ENCODE measurements at places on chromosomes 12 and 14.

- DNase-seq: no peak
Observed at GRCh38 chr12:69894800-69895383, 69.9 kb downstream of the MYRFL start.

DNA sequence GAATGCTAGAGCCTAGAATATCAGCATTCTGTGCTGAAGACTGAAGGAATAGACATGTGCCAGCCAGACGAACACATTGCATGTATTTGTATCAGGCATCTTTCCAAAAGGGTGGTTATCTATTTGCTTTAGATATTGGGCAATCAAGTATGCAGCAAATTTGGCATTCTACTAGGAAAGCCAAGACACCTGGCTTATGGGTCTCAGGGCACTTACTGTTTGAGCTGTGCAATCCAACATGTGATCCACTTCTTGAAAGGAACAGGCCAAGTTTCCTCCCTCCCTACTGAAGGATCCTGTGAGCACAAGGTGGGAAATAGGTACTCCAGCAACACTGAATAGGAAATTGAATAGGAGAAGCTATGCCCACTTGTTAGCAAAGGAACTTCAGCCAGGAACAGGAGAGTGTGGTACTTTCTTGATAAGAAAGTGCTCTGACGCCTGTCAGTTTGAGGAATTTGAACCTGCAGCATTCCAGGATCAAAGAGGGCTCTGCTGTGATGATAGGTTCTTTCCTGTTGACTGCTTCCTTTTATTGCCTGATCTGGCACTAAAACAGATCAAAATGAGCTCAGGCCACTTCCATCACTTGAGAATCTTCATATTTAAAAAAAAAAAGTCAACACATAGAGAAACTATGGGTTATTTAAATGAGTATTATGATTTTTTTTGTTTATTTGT is 20.6 kb downstream of the OR6S1 start:
- no peak for DNase-seq

DNA sequence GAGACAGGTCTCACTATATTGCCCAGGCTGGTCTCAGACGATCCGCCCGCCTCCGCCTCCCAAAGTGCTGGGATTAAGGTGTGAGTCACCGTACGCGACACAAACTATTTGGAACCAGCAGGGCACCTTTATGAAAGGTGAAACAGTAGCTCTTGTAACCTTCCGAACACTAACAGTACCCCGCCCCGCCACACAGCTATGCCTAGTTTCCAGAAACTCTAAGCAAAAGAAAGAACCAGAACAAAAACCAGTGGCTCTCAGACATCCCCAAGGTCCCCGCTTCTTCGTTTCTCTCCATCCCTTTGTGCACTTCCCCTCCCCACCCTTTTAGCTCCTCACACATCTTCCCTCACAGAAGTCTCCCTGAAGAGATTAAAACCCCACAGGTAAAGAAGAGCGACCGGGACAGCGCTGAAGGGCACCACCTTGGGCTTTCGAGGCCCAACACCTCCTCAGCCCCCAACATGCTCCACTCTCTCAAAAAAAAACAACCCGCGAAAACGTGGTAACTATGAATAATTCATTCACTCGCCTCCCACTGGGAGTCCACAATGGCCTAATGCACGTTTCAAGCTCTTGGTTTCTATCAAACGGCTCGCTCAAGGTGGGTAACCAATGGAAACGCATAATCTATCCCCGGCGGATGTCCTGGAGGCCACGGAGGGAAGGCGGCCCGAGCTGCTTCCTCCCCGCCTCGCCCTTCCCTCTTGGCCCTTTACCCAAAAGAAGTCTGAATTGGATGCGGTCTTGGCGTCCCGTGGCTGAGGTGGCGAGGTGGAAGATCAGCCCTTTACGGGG is 877 bp downstream of the BAG5 start:
- DNase-seq: no peak

GRCh38 chr14:102875652-102876051 is 46.8 kb upstream of the AMN start:
- DNase-seq: no peak

- peak; percentile 4 for DNase-seq
Observed at GRCh38 chr14:96852823-96853422, 55.7 kb downstream of the VRK1 start.

- no peak for DNase-seq
Observed at GRCh38 chr12:28781671-28782652, 367.1 kb upstream of the FAR2 start.

DNA sequence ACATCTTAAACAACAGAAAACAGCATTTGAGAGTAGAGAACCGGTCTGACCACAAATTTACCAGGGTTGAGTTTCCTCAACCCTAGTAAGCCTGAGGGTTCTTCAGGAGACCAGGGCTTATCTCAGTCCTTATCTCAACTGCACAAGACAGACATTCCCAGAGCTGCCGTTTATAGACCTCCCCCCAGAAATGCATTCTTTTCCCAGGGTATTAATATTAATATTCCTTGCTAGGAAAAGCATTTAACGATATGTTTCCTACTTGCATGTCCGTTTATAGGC is 12.3 kb downstream of the TMEM117 start:
- no peak for DNase-seq

DNA sequence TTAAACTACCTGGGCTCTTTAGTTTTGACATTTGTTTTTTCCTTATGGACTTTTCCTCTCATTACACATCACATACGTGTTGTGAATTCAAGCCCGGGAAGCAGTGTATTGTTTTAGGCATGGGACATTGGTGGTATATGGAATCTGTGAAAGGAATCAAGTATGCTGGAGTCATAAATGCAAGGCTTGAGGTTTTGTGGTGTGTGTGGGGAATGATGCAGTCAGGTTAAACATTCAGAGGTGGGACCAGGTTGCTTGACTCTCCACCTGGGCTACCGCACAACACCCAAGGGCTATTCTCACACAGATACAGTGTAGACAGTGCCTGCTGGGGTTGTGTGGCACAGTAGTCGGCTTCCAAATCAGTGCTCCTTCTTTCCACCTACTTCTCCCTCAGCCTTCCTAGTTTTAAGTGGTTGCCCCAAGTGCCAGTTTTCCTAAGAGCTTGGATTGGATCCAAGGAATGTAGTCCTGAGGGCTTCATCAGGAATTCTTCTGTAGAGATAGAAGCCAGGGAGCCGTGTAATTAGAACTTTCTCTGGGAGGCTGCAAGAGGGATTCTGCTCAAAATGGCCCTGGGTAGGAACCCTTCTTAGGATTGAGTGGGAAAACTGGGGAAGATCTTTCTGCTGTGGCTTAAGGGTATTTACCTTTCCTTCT is 243.7 kb downstream of the C12orf75 start:
- DNase-seq: no peak

DNA sequence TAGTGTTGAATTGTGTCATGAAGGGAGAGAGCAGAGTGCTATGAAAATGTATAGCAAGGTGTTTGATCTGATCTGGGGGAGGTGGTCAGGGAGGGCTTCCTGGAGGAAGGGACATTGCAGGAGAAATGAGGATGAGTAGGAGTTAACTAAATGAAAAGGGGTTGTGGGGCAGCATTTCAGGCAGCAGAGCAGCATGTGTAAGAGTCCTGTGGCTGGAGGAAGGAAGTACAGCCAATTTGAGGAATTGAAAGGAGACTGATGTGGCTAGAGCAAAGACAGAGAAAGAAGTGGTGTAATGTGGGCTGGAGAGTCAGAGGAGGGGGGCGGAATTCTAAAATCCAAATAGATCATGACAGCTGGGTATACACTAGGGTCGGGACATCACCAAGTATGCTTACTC is 20.5 kb downstream of the NPC2 start:
- DNase-seq: no peak

DNA sequence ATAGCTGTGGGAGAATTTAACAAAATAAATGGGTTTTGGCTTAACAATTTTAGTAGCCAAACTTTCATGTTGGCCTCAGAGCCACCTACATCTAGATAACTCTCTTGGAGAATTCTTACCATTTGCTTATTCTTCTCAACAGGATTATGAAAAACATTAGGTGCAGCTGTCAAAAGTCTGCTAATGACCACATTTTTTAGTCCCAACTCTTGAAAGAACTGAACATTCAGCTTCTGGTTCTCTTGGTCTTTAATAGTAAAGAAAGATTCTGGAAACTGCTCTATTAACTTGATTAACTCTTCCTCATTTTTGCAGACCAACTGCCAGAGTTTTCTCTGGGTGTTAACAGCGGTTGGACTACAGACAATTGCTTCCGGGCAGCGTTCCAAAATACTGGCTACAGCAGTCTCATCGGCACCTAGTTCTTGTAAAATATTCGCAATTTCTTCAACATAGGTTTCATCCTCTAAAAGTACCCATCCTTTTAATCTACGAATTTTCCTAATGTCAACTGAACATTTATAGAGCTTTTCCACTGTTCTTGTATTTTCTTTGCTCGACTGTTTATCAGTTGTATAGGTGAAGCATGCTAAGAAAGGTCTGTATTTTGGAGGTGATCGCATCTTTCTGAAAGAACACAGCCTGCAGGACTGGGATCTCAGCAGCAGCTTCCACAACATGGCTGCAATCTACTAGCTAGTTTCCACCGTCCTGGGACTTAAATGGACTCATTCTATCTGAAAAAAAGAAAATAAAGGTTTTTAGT is 8.7 kb downstream of the MTERF2 start:
- no peak for DNase-seq

GRCh38 chr14:24238527-24239037 is 3.8 kb downstream of the TINF2 start:
- no peak for DNase-seq

DNA sequence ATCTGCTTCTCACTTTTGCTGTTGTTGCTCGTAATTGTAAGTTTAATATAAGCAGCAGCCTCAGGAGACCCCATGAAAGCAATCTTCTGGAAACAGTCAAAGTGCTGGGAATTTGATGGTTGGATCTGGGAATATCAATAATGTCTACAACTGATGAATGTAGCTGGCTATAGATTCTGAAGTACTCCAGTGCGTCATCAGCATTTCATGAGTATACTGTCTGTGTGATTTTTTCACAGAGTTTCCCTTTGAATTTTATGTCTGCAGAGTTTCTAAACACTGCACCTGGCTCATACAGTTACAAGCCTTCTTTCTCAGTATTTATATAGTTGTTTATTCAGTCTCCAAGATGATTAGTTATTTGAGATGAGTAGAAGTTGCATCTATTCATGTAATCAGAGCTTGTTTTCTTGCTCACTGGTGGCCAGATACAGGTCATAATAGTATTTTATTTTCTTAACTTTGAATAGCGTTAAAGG is 222.3 kb downstream of the RAD51B start:
- DNase-seq: no peak

Data from GM12878 (cell line).